Kidney tubule cell (primary cell): ENCODE measurements at places on chromosomes 7 and 10.
A peak's percentile ranks its signal among the peaks of the same experiment; 100 is the strongest.

DNA sequence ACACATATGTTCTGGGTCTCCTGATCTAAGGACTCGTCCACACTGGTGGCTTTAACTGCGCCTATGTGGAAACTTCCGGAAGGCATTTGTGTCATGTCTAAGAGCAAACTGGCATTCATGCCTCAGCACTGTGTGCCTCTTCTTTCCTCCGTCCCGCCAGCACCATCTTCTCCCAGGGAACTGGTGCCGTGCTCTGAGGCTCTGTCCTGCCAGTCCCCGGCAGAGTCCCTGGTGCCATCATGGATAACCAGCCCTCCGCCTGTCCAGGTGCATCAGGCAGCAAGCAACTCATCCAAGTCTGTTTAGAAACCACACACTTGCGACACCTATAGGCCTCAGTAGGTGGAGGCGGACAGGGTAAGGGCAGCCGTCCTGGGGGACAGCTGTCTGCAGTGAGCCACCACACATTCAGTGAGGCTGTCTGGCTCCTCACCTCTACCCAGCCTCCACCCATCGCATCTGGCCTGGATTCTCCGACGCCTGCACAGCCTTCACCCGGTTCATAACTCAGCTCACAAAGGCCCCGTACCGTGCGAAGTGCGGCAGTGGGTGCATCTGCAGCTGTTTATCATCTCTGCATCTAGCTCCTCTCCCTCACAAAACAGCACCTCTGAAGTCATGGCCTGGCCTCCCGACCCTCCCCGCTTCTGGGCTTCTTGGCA, 162.7 kb downstream of the DIP2C start:
- DNase-seq, result no peak

GRCh38 chr7:130768854-130769253, 34.8 kb upstream of the KLF14 start:
- DNase-seq, result no peak

DNA sequence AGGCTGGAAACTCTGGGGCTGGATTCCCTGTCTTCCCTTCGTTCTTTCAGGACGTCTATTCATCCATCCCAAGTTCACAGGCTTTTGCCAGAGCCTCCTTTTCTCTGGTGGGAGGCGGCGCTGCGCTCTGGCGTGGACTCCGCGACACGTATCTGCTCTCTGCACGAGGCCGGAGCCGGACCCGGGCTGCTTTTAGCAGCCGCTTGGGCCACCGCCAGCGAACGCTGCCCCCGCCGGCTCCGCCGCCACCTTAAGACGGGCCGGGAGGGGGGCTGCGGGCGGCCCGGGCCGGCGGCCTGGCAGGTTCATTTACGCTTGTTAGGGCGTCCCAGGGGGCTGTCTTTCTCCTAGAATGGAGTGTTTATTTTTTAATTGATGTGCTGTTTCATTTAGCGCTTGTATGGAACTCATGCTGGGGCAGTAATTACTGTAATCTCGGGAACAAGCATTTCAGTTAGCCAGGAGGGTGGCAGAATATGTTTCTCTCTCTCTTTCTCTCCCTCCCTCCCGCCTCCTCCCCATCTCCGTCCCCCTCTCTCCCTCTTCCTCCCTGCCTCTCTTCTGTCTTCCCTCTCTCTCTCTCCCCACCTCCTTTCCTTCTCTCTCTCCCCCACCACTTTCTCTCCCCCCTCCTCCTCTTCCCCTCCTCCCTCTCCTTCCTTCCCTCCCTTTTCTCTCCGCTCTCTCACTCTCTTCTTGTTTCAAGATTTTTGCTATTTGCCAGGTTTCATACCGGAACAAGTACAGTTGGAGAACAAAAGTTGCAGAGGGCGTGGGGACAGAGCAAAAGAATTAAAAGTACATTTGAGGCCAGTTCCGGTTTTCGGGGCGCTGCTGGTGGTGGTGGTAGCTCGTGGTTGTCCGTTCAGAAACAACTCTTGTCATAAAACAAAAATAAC, 1.3 kb upstream of the FZD8 start:
- peak; percentile 57 for DNase-seq

DNA sequence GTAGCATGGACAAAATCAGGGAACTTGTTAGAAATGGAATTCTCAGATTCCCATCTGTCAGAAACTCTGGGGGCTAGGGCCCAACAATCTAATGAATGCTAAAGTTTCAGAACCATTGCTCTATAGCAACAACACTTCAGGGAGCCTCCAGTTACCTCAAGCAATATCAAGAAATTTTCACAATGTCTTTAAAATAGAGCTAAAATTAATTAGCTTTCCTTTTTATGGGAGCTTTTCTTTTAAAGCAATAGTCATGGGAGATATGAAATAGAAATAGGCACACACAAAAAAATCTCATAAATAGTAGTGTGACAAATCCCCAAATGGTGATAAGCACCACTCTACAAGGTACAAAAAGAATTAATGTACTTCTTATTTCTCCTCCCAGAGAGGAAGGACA, 80.9 kb downstream of the AASS start:
- no peak for DNase-seq

- DNase-seq, result no peak
Measured at GRCh38 chr7:154474903-154475520, 422.8 kb downstream of the DPP6 start.

DNA sequence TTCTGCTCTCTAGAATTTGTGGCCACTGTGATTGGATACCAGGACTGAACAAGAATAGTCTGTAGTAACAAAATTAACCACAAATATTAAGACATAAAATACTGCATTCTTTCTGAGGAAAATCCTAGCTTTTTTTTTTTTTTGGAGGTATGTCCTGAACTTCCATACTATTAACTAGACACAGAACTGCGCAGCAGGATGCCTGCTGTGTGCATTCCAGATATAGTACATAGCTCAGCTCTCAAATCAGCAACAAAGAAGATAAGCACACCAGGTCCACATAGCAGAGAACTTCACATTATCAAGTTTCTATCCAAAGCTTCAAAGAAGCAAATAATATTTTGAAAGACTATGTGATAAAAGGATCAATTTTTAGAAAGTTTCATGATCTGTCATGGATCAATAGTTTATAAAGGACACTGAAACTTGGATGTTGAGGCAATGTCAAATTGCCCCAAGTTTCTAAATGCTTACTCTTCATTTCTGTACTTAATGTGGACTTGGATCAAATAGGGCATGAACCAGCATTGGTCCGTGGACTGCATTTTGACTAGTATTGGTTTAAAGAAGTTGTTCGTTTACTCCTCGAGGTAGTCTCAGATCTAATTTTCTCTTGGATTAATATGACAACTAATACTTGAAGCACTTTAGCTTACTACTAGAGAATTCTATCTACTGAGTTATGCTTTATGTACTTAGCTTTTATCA, 15.4 kb downstream of the NAMPT start:
- no peak for DNase-seq

DNA sequence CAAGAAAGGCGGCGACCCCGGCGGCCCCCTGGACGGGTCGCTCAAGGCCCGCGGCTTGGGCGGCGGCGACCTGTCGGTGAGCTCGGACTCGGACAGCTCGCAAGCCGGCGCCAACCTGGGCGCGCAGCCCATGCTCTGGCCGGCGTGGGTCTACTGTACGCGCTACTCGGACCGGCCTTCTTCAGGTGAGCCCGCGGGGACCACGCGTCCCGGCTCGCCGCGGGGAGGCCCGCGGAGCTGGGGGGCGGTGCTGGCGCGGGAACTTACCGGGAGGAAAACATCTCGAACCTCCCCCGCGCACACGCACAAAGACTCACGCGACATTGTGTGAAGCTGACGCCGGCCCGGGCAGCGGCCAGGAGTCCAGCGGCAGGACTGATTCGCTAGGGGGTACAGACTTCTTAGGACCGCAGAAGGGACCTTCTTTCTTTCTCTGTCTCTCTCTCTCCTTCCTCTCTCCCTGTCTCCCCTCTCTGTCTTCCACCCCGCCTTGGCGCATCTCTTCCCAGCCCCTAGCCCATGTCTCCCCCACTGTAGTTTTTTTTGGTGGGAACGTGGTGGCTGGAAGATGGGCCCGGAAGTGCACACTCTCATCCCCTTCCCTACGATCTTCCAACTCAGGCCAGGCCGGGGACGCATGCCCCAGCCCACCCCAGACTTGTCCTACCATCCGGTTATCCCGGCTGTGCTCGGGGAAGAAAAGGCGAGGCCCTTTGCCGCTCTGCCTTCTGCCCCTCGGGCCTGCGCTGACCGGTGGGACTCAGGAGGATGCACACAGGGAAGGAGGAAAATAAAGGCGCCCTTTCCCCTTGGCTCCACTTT, 1.2 kb downstream of the EN2 start:
- DNase-seq, result no peak

GRCh38 chr10:200405-200804, 65.2 kb downstream of the ZMYND11 start:
- DNase-seq, result no peak

DNA sequence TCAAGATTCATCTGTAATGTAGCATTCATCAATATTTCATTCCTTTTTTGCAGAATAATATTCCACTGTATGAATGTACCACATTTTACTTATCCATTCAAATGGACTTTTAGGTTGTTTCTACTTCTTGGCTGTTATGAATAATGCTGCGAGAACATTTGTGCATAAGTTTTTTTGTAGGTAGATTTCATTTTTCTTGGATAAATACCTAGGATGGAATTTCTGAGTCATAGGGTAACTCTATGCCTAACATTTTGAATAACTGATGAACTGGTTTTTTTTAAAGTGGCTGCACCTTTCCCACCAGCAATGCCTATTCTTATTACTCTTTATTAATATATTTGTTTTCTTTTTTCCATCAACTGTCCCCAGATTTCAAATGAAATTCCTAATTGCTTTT, 9.1 kb upstream of the XPNPEP1 start:
- DNase-seq, result no peak

DNA sequence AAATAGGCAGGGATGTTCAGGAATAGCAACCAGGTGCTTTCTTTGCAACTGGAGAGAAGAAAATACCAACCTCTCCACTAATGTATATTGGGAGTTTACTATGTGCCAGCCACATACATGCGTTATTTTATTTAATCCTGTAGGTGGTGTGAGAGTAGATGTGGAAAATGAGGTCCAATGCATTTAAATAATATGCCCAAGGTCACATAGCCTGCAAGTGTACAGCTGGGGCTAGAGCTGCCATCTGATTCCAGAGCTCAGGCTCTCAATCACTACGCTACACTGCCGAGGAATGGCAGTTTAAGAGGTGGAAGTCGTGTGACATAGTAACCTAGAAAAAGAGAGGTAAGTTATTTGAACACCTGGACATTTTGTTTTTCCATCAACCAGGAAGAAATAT, 277.0 kb downstream of the EXOC4 start:
- DNase-seq, result no peak

DNA sequence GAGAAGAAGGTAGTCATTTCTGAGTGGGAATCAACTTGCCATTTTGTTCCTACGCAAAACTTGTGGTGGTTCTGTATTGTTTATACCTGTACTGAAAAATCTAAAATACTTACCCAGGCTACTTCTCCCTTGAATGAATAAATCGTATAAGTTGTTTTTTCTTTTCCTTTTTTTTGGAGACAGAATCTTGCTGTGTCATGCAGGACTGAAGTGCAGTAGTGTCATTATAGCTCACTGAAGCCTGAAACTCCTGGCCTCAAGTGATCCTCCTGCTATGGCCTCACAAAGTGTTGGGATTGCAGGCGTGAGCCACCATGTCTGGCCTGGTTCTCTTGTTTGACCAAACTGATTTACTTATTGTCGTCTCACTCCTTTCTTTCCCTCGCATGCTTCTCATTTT, 27.9 kb downstream of the LUC7L2 start:
- DNase-seq, result no peak

DNA sequence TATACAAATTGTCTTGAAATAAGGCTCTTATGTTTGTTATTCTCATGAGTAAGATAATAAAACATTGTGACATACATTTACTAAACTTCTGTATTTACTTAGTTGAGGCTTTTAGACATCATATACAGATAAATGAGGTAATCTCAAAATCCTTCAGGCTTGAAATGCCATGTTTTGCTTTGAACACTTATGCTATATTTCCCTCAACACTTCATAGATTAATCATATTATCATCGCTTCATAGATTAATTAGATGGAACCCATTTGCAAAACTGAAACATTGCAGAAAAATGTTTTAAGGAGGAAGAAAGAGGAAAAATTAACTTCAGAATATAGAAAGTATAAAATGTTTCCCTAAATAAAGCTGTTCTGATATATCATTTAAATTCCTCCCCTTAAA, 165.0 kb upstream of the CNTNAP2 start:
- DNase-seq, result no peak

GRCh38 chr10:127081851-127082345, 114.5 kb downstream of the INSYN2A start:
- DNase-seq, result no peak

- DNase-seq, result no peak
Measured at GRCh38 chr7:36982766-36983165, 258.5 kb upstream of the AOAH start.

DNA sequence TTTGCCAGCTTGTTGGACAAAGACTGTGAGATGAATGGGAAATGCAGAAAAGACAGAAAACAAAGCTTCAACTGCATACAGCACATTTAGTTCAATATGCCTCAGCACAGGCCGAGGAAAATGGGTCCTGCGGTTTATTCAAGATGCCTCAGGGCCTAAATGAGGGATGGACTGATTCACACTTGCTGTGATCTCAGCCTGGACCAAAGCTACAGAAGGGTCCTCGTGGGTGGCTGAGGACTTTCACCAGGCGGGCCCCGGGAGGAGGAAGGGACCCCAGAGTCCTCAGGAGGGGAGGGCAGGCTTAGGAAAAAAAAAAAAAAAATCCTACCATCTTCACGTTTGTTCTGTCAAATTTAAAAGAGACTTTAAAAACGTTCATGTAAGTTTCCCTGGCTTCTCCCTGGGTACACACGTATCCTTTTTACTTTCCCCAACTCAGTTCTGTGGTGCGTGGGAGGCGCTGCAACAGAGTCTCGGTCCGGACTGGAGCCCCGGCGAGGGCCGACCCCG, 624 bp upstream of the ZNF783 start:
- DNase-seq, result peak; percentile 51

DNA sequence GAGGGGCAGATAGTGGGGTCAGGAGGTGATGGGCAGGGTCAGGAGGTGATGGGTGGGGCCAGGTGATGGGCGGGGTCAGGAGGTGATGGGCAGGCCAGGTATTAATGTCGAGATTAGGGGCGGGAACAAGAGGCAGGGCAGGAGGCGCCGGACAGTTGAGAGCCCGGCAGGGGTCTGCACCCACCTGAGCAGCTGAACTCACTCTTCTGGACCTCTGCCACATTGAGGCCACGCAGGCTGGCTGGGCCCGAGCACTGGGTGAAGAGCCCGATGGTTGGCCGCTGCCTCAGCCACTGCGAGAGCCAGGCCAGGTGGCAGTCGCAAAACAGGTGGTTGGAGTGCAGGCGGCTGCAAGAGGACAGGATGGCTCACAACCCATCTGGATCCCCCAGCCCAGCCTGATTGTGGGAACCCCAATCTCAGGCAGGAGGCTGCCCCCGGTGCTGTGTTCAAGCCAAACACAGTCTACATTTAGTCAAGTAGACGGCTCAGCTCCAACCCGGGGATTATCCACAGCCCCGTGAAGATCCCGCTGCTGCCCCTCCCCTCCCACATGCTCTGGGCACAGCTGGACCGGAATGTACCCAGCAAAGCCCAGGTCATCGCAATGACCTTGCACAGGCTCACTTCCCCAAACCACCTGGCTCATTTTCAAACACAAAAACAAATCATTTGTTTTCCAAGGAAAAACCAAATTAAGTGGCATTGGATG, 122.3 kb downstream of the SLIT1 start:
- no peak for DNase-seq

GRCh38 chr10:10489805-10490571, 527.7 kb upstream of the CELF2 start:
- DNase-seq, result no peak

GRCh38 chr7:7962851-7963250, 5.7 kb upstream of the GLCCI1 start:
- DNase-seq, result peak; percentile 36

GRCh38 chr10:29846881-29847280, 212.1 kb upstream of the SVIL start:
- DNase-seq, result no peak
